ENCODE measurements at places on chromosomes 13 and 19.
A peak's percentile ranks its signal among the peaks of the same experiment; 100 is the strongest.

DNA sequence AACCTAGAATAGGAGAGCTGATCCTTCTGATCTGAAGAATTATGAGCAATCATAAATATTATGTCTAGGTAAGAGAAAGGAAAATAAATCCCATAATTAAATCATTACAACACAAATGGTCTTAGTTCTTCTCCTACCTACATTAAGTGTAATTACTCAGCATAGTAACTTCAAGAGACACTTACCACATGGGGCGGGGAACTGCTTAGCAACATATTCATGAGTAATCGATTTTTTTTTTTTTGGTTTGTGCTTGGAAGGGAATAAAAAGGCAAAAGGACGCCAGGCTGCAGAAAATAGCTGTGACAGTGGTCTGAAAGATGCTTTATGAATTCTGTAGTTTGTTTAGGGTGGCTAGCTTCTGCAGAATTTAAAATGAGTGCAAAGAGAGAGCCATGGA, 103.3 kb upstream of the HTR2A start:
- no peak overlapping the region for H3K4me3 ChIP-seq
- H3K36me3 ChIP-seq, result no peaks in the 10 kb centered on the region
- H3K27ac ChIP-seq, result no peak overlapping the region
- no peak for DNase-seq
- H3K27me3 ChIP-seq, result no peaks in the 10 kb centered on the region

DNA sequence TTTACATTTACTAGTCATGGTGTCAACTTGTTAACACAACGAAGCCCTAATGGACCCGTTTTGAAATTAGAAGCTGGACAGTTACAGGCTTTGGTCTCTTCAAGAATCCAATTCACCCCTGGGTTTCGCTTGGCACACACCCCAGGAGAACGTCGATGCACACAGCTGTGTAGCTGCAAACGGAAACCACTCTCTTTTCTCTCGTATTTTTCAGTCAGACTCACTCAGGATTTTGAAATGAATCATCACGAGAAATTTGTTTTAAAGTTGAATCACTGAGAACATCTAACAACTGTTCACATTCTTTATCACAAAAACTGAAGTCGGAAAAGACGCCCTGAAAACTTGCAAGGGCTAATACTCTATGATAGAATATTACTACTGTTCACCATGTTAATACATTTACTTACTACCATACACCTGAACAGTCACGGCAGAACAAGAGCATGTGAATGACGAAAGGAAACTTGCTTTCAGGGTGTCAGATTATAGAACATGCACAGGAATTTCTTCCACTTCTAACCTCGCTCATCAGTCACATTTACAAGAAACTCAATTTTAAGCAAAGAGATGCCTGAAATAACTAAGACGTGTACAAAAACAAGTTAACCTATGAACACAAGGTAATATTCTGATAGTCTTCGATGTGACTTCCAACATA, 4.7 kb downstream of the PNMA8A start:
- H3K4me3 ChIP-seq, result no peak overlapping the region
- H3K4me1 ChIP-seq, result peaks cover 11% of the 10 kb centered on the region
- H3K27me3 ChIP-seq, result no peaks in the 10 kb centered on the region

DNA sequence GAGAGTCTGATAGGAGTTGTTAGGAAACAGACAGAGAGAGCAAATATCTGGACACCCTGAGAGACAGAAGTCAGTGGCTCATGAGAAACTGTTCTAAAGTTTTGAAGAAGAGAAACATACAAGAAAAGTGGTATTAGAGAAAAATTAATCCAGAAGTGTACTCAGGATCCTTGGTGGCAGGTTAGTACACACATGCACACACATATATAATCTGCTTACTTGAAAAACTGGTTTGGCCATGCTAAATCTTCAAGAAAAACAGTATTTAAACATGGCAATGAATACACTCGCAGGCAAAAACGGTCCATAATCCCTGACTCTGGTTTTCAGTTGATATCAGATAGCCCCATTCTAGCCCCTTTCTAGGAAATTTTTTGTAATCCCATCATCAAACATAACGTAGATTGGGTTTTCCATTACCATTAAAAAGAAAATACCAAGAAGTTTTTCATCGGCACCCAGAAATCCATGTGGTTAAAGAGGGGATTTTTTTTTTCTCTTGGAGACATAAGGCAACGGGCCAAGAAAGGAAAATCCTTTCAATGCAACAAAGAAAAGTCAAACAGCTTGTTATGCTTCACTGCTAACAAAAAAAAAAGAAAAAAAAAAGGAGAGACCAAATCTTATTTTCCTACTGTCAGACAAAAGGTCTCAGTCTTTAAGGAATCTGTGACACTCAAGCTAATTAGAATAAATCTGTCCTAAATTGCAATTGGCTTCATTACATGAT, 178.0 kb upstream of the MIR17HG start:
- H3K27me3 ChIP-seq, result peaks cover 2% of the 10 kb centered on the region
- H3K4me3 ChIP-seq, result no peak overlapping the region
- DNase-seq, result no peak
- no peaks in the 10 kb centered on the region for H3K4me1 ChIP-seq

- peaks cover 1% of the 10 kb centered on the region for H3K36me3 ChIP-seq
- DNase-seq, result no peak
- H3K27ac ChIP-seq, result peak overlapping the region; percentile 73
These were observed 1.3 kb downstream of the PALM start for GRCh38 chr19:709965-710571.

- H3K27ac ChIP-seq, result no peak overlapping the region
- no peaks in the 10 kb centered on the region for H3K4me1 ChIP-seq
- no peaks in the 10 kb centered on the region for H3K36me3 ChIP-seq
- H3K4me3 ChIP-seq, result no peak overlapping the region
These were observed 575.8 kb upstream of the KLF12 start for GRCh38 chr13:74710006-74710405.

GRCh38 chr13:99911069-99911964, 60.2 kb downstream of the ZIC5 start:
- no peak overlapping the region for H3K4me3 ChIP-seq
- no peaks in the 10 kb centered on the region for H3K36me3 ChIP-seq
- H3K27ac ChIP-seq, result no peak overlapping the region

GRCh38 chr19:41372501-41372900, 3.8 kb upstream of the TMEM91 start:
- peaks cover 27% of the 10 kb centered on the region for H3K4me1 ChIP-seq
- H3K27ac ChIP-seq, result no peak overlapping the region
- no peaks in the 10 kb centered on the region for H3K27me3 ChIP-seq
- no peak for DNase-seq

GRCh38 chr19:35141837-35142605, 1.0 kb upstream of the FXYD7 start:
- peak overlapping the region; percentile 18 for H3K4me3 ChIP-seq
- peaks cover 67% of the 10 kb centered on the region for H3K4me1 ChIP-seq
- no peaks in the 10 kb centered on the region for H3K36me3 ChIP-seq
- no peak for DNase-seq
- H3K27ac ChIP-seq, result peak overlapping the region; percentile 66

DNA sequence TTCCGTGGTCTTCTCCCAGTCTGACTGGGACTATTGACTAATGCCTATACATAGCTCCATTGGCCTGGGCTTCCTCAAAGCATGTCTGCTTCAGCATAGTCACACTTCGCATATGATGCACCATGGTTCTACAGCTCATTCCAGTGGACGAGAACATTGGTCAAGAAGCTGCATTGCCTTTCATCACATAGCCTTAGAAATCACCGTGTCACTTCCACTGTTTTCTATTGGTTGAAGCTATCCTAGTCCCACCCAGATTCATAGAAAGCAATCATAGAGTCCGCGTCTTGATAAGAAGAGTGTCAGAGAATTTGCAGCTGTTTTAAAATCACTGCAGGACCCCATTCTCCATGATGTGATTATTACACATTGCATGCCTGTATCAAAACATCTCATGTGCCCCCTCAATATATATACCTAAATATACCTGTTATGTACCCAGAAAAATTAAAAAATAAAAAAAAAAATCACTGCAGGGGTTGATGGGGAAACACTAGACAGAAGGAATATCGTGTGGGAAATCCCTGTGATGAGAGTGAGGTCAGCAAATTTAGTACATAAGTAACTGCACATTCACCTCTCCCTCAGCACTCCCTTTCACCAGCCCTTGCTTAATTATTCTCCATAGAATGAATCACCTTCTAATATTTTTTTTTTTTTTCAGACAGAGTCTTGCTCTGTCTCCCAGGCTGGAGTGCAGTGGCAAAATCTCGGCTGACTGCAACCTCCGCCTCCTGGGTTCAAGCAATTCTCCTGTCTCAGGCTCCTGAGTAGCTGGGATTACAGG, 2.2 kb upstream of the ARHGAP33 start:
- H3K4me1 ChIP-seq, result peaks cover 25% of the 10 kb centered on the region
- DNase-seq, result no peak
- no peak overlapping the region for H3K4me3 ChIP-seq
- no peak overlapping the region for H3K27ac ChIP-seq
- H3K27me3 ChIP-seq, result no peaks in the 10 kb centered on the region

DNA sequence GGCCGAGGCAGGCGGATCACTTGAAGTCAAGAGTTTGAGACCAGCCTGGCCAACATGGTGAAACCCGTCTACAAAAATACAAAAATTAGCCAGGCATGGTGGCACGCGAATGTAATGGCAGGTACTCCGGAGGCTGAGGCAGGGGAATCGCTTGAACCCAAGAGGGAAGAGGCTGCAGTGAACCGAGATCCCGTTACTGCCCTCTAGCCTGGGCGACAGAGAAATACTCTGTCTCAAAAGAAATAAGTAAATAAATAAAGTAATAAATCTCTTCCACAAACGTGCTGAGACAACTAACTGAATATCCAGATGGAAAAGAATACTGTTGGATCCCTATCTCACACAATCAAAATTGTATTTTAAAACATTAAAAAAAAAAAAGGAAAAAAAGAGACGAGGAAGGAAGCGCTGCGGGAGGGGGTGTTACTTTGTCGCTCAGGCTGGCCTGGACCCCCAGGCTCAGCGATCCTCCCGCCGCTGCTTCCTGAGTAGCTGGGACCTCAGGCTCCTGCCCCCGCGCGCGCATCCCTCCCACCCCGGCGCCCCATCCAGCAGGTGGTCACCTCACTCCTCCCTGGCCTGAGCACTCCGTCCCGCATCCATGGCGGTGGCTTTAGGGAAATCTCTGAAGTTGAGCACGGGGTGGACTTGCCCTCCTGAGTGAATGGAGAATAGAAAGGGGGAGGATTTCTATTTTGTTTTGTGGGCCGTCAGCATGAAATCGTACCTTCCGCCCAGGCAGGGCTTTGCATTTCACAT, 628 bp upstream of the ZNF813 start:
- peak overlapping the region; percentile 67 for H3K4me3 ChIP-seq
- peaks cover 15% of the 10 kb centered on the region for H3K4me1 ChIP-seq
- no peaks in the 10 kb centered on the region for H3K36me3 ChIP-seq
- peak overlapping the region; percentile 62 for H3K27ac ChIP-seq

GRCh38 chr13:51942189-51942588, 69.1 kb downstream of the ATP7B start:
- no peak overlapping the region for H3K4me3 ChIP-seq
- no peaks in the 10 kb centered on the region for H3K27me3 ChIP-seq
- H3K36me3 ChIP-seq, result peaks cover 35% of the 10 kb centered on the region
- H3K27ac ChIP-seq, result peak overlapping the region; percentile 41
- DNase-seq, result peak; percentile 77

DNA sequence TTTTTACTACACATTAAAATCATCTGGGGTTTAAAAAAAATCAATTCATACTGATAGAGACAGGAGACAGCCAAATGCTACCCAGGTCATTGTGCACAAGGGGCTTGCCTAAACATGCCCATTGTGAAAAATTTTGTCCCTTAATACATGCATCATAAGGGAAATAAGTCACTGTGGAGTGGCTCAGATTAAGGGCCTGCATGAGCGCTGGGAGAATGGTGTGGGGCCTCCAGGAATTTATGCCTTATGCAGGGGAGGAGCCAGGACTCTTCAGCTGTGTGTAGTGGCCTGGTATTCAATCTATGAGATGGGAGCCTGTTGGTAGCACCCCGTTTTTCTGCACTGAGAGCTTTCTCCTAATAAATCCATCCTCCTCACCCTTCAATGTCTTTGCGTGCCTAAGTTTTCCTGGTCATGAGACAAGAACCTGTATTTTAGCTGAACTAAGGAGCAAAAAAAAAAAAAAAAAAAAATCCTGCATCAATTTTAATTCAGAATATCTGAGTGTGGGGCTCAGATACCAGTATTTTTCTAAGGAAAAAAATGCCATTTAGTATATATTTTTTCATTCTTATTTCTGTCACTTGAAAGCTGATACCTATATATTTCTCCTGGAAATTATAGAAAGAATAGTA, 997.6 kb upstream of the ATXN8OS start:
- no peaks in the 10 kb centered on the region for H3K36me3 ChIP-seq
- no peaks in the 10 kb centered on the region for H3K27me3 ChIP-seq
- DNase-seq, result no peak
- H3K4me1 ChIP-seq, result no peaks in the 10 kb centered on the region

GRCh38 chr13:20721454-20722357, 18.2 kb downstream of the IL17D start:
- no peaks in the 10 kb centered on the region for H3K36me3 ChIP-seq
- DNase-seq, result peak; percentile 56
- peaks cover 7% of the 10 kb centered on the region for H3K4me1 ChIP-seq
- H3K27ac ChIP-seq, result no peak overlapping the region

DNA sequence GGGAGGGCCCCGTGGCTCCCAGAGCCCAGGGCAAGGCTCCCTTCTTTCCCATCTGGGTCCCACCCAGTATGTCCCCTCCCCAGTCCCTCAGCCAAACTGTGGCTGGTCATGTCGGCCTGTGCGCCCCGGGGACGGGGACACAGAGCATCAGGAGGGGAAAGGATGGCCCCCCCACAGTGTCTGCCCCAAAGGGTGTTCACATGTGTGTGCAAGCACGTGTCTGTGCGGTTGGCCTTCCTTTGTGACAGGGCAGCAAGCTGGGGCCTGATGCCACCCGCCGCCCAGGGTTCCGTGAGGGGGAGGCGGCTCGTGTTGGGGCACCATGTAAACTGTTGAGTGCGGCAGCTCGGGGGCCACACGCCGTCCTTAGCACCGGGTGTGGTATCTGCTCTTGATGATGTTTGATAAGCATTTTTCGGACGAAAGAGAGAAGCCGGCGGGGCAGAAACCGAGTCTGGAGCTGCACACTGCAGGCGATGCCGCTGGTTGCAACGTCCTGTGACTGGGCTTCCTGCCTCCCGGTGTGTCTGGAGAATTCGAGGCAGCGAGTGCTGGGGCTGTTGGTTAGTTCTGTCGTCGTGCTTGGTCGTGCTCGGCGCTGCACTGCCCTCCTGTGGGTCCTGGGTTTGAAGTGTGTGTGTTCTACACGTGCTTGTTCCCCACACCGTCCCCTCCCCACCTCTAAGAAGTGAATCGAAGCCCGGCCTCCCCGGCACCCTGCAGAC, 18.4 kb downstream of the GNA11 start:
- no peaks in the 10 kb centered on the region for H3K27me3 ChIP-seq
- H3K36me3 ChIP-seq, result peaks cover 64% of the 10 kb centered on the region
- no peak overlapping the region for H3K27ac ChIP-seq
- H3K4me3 ChIP-seq, result no peak overlapping the region
- H3K4me1 ChIP-seq, result peaks cover 14% of the 10 kb centered on the region

- peak overlapping the region; percentile 86 for H3K27ac ChIP-seq
- H3K36me3 ChIP-seq, result no peaks in the 10 kb centered on the region
- H3K27me3 ChIP-seq, result no peaks in the 10 kb centered on the region
- DNase-seq, result peak; percentile 85
- H3K4me3 ChIP-seq, result peak overlapping the region; percentile 64
These were observed 157.2 kb downstream of the TM9SF2 start for GRCh38 chr13:99658261-99658991.
